ENCODE measurements at places on chromosomes 12 and 14.

DNA sequence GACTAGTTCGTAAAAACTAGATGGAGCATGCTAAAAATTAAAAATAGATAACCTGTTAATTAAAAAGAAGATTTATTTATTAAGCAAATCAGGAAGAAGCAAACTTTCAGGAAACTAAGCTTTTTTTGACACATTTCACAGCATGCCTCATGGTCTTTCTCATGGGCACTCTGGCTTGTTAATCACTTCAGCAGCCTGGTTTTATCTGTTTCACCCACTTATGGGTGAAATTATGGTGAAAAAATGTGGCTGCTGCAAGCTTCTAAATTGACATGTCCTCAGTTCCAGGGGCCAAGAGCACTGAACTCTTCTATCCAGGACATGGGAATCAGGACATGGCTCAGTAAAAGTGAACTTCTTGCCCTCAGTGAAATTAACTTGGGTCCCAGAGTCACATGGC lies 468.6 kb upstream of the SYT1 start:
- DNase-seq = no peak

DNA sequence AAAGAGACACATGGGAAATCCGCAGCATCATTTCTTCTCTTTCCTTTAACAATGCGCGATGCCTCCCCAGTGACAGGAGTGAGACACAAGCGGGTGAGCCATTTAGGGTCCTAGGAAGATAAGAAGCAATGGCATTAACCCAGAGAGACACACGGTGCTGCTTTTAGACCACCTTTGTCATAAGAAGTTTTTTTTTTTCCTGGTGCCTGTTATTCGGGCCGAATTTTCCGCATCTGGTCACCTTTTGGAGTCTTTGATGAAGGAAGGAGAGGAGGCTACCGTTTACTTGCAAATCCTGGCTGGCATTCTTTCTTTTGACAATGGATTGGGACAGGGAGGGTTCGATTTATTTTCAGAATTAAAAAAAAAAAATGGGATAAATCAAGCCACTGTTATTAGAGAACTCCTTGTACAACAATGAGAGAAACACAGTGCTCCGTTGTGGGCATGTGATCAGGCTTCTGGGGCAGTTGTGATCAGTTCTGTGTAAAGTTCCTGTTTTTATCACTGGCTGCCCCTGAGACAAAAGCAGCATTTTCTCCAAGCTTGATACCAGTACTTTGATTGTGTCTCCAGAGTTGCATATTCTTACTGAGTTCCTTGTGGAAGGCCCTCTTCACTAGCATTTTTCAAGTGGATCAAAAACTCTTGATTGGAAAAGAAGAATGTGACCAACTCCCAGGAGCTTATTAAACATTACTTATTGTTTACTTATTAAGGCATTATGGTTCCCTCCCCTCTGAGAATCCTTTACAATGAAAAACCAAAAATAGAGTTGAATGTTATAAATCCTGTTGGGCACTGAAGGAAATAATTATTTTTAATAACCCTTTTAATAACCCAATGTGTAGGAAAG lies 1.1 kb downstream of the DIP2B start:
- DNase-seq = no peak

- no peak for DNase-seq
Observed at GRCh38 chr12:50686976-50687375, 76.9 kb upstream of the ATF1 start.

DNA sequence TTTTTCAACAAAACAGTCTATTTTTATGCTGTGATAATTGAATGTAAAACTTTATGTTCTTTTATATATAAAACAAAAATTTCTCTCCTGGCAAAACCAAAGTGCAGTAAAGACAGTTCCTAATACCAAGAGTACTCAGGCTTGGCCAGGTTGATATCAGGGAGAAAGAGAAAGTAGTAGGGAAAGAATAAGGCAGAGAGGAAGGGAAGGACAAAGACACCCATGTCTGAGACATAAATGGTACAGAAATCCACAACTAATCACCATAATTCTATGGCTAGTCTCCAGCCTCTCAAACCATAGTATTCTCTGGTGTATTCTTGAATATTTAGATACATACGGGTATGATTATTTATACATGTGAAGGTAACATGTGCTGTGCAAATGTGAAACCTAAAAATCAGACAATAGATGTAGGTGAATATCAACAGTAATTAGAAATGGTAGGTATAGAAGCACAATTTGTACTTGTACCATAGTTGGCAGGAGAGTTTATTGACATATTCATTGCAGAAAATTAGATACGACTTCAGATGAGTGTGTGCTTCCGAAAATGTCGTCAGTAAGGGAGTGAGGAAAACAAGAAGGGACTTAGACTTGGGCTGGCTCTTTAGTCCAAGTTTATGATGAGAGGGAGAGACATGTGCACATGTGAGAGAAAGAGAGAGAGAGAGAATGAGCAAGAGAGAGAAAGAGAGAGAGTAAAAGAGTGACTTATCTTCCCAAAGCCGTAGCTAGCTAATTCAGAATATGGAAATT lies 230.8 kb upstream of the NPAS3 start:
- no peak for DNase-seq

DNA sequence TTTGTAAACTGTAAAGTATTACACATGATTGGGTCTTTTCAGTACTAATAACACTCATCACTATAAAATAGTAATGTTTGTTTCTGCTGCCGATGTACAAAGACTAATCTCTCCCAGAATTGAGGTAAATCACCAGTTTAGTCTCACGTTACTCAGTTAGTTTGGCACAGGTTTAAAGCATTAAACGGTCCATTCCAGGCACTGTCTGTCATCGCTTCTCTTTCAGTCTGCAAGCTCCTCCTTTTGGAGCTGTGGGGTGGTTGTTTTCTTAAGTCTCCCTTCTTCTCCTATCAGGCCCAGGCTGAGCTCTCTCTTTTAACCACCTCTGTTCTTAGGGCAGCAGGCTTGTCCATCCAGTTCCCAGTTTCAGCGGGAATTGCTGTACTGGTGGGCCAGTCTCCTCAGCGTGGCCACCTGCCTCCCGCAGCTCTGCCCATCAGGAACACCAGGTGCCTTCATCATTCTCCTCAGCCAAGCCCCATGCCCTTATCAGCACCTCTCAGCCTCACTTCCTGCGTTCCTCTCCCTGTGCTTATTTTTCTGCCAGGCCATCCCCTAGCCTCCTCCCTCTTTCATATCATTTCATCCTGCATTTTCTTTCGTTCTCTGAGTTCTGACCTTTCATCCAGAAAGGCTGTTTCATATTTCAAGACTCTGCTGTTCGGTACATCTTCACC lies 149.0 kb downstream of the TGFB3 start:
- DNase-seq = no peak

DNA sequence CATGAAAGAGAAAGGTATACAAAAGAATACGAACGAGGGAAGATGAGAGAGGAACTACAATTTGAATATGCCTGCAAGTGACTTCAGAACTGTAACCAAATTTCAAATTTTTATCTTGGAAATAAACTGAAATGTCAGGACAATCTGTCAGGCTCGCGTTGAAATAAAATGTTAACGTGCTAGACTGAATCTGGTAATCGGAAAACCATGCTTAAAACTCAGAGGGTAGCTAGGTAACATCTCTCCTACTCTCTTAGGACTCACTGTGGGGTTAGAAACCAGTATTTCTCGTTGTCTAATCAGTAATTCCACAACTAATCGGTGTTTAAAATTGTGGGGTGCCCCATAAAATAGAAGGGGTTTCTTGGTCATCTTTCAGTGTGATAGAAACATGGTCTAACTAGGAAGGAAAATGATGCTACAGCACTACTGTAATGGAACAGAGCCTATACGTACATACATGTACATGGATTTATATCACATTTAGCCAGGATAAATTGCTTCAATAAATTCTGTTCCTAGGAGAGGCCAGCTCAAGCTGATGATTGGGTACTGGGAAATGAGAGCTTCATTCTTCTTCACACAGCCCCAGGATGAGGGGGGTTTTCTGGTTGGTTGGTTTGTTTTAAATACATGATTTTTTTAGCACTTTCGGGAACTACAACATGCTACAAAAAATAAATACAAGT lies 23.9 kb downstream of the ATF7 start:
- no peak for DNase-seq

GRCh38 chr14:75630695-75631452 lies 29.8 kb downstream of the ERG28 start:
- DNase-seq = no peak

DNA sequence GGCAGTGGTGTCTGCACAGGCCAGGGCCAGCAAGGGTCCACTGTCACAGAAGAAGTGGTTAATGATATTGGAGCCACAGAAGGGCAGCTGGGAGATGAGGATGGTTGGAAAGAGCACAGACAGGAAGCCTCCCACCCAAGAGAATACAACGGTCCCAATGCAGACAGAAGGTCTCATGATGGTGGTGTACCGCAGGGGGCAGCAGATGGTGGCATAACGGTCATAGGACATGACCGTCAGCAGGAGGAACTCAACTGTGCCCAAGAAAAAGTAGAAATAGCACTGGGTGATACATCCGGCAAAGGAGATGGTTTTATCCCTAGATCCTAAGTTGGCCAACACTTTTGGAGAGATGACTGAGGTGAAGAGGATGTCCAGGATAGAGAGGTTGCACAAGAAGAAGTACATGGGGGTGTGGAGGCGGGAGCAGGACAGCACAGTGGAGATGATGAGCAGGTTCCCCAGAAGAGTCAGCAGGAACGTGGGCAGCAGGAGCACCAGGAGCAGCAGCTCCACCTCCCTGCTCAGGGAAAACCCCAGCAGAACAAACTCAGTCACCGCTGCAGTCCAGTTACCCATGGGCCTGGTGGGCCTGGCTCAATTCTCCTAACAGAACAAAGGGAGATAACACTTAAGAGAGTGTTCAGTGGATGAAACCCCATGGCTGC lies 9.8 kb downstream of the OR6J1 start:
- no peak for DNase-seq

DNA sequence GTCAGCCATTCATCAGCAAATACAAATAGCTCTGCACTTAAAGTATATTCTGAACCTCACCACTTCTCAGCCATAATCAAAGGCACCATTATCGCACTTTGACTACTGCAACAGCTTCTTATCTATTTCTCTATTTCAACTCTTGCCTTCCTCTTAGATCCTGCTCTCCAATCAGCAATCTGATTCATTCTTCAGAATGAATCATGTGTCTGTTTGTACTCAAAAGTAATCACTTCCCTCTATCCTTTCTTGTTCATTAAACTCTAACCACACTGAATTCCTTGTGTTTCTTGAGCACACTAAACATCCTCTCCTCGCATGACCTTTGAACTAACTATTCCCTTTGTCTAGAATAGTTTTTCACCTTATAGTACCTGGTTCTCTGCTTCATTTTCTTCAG lies 12.8 kb upstream of the OR4E1 start:
- DNase-seq = no peak

- no peak for DNase-seq
Observed at GRCh38 chr14:77296906-77297305, 23.8 kb downstream of the POMT2 start.

DNA sequence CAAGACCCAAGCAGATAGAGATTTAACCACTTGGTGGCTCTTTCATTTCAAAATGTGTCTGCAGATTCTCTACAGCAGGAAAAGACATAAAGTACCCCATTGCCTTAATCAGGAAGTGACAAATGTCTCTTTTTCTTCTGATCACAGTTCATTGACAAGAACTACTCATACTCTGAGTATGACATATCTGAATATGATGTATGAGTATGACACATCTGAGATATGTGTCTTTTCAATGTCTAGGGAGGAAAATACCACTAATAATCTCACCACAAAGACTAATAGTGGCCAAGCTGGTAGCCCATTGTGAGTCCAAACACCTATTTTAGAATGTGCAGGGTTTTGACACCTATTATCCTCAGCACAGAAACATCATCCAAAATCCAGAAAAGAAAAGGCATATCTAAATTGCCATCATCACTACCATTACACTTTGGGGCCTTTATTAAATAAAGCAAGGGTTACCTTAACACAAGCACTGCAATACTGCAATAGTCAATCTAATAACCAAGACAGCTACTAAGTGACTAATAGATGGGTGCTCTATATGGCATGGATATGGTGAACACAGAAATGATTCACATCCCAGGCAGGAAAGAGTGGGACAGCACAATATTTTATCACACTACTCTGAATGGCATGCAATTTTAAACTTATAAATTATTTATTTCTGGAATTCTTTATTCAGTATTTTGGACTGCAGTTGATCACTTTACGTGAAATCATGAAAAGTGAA lies 243.7 kb upstream of the FAR2 start:
- no peak for DNase-seq

DNA sequence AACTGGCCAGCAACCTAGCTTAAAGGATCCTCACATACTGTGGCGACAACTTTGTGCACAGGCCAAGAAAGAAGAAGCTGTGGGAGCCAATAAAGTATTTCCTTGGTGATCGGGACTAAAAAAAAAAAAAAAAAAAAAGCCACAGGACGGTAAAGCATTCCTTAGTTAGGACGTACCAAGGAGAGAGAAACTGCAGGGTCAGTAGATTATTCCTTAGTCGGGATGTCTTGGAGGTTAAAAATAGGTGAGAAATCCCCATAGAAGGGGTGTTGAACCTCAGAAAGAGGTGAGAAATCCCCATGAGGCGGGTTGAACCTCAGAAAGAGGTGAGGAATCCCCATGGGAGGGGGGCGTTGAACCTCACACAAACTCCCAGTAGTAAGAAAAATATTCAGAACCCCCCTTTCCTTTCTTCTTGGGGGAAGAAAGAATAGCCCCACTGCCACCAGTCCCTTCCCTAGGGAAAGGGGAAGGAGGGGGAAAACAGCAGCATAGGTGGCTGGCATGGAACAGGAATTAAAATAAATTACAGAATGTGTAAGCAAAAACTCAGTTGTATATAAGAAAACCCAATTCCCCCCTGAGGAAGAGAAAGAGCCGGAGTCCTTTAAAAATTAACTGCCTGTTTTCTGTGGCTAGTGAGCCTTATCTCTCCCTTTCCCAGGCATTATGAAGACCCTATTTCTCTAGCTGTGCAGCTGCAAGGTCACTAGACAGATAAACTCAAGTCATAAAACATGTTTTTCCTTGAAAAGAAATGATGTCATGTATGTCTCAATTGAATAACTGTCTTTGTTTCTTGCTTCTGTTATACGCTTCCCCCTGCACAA lies 26.8 kb downstream of the KLRK1 start:
- no peak for DNase-seq

- no peak for DNase-seq
Observed at GRCh38 chr12:57908511-57908910, 32.9 kb upstream of the ATP23 start.

- DNase-seq = no peak
Observed at GRCh38 chr14:92844204-92844603, 50.1 kb downstream of the GOLGA5 start.

- no peak for DNase-seq
Observed at GRCh38 chr12:87315-87714, 20.7 kb downstream of the IQSEC3 start.

DNA sequence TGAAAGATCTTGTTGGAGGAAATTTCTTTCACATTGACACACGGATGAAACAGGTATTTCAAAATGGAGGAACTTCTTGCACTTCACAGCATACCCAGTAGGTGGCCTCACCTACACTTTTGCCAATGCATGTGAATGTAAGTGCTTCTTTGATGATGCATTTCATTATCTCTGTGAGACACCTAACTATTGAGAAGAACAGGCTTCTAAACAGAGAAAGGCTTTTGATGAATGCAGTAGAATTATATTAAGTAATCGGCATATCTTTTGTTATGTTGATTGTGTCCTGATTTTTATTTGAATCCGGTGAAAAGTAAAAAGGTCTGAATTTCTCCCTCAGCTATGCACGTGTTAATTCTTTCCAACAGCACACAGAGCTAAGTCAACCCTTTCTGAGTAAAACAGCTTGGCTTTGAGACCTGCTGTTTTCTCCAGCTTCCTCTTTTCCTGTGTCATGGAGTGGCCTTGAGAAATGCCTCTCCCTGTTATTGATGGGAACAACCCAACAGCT lies 399.0 kb downstream of the NAV3 start:
- no peak for DNase-seq

- DNase-seq = no peak
Observed at GRCh38 chr12:82952946-82953345, 266.2 kb downstream of the TMTC2 start.

All from NCI-H1105 (cell line).